ENCODE measurements at places on chromosomes 16 and 17. TPM values are rescaled to one million over a fixed set of nuclear protein-coding genes. Genes with fewer than 3 reads are reported as not detected.

DNA sequence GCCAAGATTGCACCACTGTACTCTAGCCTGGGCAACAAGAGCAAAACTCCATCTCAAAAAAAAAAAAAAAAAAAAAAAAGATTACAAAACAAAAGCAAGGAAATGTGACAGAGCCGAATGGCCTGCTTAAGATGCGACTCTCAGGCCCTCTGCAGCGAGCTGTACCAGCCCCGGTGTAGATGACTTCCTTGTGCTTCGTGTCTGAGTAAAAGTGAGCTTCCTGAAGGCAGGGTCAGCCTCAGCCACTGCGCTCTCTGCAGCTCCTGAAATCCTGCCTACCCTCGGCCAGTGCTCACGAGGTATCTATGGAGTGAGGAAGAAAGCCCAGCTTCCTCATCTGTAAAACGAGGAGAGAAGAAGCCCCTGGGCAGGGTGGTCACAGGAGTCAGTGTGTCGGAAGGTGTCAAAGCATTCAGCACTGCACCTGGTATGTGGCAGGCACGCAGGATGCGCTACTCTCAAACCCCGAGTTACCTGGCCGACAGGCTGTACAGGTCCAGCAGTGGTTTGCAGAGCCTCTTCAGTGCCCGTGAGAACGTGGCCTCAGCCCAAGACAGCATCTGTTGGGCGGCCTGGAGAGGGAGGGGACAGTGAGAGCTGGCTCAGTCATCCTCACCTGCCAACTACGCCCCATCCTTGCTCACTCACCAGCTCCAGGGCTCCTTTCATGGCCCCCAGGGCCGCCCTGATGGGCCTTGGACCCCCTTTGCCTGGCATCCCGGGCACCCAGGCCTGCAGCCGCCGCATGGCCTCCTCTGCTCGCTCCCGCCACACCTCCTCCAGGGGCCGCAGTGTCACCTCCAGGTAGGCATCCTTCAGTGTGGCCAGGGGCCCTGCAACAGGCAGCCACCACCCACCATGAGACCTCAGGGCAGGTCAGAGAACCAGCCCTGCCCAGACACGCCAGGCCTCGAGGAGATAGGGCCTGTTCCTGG, 44.6 kb downstream of the RMI2 start:
- no peaks in the 10 kb centered on the region for H3K4me1 ChIP-seq
- no peak for DNase-seq
- H3K36me3 ChIP-seq: no peaks in the 10 kb centered on the region
- no peak overlapping the region for H3K4me3 ChIP-seq
- H3K27ac ChIP-seq: no peak overlapping the region

- H3K4me3 ChIP-seq: no peak overlapping the region
- H3K4me1 ChIP-seq: no peaks in the 10 kb centered on the region
- H3K36me3 ChIP-seq: no peaks in the 10 kb centered on the region
- no peak for DNase-seq
Measured at GRCh38 chr17:49454050-49454449, 39.4 kb upstream of the PHB1 start.

DNA sequence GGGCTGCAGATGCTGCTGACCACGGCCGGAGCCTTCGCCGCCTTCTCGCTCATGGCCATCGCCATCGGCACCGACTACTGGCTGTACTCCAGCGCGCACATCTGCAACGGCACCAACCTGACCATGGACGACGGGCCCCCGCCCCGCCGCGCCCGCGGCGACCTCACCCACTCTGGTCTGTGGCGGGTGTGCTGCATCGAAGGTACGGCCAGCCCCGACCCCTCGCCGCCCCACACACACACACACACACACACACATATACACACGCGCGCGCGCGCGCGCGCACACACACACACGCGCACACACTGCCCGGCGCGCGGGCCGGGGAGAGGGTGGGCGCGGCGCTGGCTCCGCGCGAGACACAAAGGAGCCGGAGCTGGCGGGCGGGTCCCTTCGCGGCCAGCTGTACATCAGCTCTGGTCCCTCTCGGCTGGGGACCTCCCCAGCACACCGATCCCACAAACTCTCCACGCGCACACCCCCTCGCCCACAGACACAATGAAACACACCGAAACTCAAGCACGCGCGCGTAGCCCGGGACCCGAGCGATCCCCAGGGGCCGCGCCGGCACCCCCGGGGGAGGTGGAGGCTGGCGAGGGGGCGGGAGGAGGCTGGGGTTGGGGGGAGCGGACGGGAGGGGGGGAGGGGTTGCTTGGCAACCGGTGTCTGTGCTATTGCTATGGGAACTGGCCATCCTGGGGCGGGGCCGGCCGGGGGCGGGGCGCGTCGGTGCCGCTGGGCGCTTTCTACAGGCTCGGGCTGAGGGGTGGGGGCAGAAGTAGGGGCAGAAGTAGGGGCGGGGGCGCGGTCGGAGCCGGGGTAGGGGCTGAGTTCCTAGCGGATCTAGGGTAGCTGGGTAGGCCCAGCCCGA, 658 bp downstream of the CACNG4 start:
- H3K36me3 ChIP-seq: no peaks in the 10 kb centered on the region
- H3K4me3 ChIP-seq: peak overlapping the region; percentile 34
- H3K4me1 ChIP-seq: peaks cover 12% of the 10 kb centered on the region
- peaks cover 7% of the 10 kb centered on the region for H3K27me3 ChIP-seq
- H3K27ac ChIP-seq: no peak overlapping the region

GRCh38 chr16:28165598-28165997, 46.2 kb downstream of the XPO6 start:
- H3K27ac ChIP-seq: peak overlapping the region; percentile 47
- H3K4me3 ChIP-seq: no peak overlapping the region
- peaks cover 54% of the 10 kb centered on the region for H3K4me1 ChIP-seq
- H3K27me3 ChIP-seq: no peaks in the 10 kb centered on the region
- no peaks in the 10 kb centered on the region for H3K36me3 ChIP-seq
- no peak for DNase-seq

- H3K27ac ChIP-seq: no peak overlapping the region
- peaks cover 68% of the 10 kb centered on the region for H3K36me3 ChIP-seq
- H3K27me3 ChIP-seq: no peaks in the 10 kb centered on the region
Measured at GRCh38 chr17:3935825-3936355, 19.6 kb upstream of the P2RX1 start.

Gene CEP20
- 25.8 TPM for total RNA-seq

Gene KRT25
- total RNA-seq: not detected

All from T-cell (primary cell).